ENCODE measurements at places on chromosomes 13 and 19.

- no peak for DNase-seq
These were observed 385.4 kb upstream of the SLC10A2 start for GRCh38 chr13:103451656-103452055.

- no peak for DNase-seq
These were observed 566.3 kb downstream of the UQCRFS1 start for GRCh38 chr19:28646629-28647028.

DNA sequence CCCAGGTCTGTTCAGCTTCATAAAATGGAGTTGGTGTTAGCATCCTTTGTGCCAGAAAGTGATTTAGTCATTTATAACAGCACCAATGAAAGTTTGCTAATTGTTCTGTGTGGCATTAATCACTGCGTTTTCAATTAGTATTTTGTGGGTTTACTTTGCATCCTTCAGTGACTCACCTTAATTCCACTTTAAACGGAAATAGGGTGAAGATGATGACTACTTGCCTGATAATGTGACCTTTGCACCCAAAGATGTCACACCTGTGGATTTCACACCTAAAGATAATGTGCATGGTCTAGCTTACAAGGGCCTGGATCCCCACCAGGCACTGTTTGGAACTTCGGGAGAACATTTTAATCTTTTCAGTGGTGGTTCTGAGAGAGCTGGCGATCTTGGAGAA is 15.0 kb downstream of the GPATCH1 start:
- no peak for DNase-seq

DNA sequence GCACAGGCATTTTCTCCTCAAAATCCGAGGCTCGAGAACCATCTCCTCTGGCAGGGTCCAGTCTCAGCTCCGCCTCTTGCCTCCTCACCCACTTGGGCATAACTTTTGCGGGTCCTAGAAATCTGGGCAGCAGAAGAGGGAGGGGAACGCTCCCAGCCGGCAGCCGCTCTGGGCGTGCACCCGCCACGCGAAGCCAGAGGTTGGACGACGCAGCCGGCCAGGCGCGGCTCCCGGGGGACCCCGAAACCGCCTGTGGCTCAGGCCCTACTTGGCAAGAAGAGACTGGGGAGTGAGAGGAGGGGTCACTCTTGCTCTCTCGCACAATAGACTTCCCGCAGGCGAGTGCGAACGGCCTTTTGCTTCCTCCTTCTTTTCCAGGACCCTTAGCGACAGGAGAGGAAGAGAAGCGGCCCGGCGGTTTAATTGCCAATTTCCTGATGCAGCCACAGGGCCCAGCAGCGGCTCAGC is 6.0 kb upstream of the SOX1 start:
- DNase-seq: no peak

DNA sequence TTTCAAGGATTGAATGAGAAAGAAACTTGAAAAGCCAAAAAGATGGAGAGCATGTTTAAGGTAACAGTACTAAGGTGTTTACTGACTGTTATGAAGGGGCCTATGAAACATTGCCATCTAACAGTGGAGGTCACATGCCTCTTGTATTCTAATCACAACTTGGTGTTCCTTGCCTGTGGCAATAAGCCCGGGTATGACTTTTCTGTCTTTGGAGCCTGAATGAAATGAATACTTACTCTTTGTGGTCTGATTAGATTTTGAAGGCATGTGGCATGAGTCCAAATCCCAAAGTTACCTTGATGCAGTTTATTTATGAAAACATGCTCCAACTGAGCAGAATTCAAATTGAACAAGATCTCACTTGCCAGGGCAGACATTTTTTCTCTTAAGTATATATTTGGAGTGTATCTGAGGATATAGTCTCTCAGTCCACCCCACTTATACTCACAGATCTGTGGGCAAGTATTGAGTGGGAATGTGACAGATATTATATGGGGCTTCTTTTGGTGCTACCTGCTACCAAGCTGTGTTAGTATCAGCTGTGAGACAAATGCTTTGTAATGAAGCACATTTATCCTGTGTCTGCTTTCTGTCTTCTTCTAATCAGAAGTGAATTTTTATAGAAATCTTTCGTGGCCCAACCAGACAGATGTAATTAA is 67.5 kb downstream of the B3GLCT start:
- DNase-seq: no peak
